ENCODE measurements at places on chromosomes 11 and 22.

DNA sequence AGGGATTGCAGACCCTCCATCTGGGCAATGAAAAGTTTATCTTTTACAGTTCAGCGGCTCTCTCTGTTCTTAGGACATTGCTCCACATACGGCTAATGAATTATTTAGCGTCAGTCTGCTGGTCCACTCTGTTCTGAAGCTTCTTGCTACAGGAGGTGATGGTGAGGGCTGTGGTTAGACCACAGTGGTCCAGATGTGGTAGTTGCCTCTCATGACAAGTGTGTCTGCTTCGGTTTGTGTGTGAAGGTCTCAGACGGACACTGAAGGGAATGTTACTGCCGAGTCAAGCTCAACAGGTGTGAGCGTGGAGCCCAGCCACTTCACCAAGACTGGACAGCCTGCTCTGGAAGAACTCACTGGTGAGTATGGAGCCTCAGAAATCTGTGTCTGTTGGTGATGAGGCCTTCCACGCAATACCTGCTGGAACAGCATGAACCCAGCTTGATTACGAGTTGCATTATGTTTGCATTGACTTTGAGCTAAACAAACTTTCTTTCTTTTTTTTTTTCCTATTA lies 220.8 kb downstream of the DBX1 start:
- no peak for DNase-seq

DNA sequence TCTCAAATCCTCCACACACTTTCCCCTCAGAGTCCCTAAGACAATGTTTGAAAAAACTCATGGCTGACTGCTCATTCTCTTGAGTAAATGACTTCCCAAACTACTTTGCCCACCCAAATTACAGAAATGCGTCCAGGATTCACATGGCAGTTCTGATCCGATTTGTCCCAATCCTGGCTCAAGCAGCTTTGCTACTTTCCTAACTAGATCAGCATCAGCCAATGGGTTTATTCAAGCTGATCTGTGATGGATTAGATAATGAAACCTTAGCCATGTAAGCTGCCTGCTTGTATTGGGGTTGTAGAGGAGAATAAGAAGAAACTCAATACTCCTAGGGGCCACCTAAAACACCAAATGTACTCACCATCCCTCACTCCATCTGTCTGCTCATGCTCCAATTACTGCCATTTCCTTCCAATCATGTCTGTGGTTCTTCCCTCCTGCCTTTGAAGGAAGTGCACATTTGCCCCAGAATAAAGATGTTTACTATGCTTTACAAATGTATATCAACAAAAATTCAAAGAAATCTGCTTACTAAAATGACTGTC lies 6.9 kb downstream of the RBFOX2 start:
- no peak for DNase-seq

GRCh38 chr22:22032906-22033802 lies 50.6 kb upstream of the TOP3B start:
- no peak for DNase-seq

DNA sequence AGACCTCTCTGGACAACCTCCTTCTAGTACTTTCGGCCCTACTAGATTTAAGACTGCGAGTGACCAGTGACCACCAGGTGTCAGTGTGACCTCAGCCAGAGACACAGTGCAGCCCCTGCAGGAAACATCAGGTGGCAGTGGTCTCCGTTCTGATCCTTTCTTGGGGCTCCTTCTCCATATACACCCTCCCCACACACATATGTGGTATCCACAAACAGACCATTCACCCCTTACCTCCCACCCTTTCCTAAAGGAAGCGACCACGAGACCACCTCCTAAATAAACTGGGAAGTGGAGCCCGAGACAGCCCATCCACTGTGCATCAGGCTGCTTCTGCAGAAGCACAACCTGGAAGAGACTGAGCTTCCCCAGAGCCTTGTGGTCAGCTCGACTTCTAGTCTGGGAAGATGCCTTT lies 38.5 kb upstream of the CYP2D6 start:
- peak; percentile 62 for DNase-seq

GRCh38 chr22:32123657-32124056 lies 35.4 kb downstream of the C22orf42 start:
- no peak for DNase-seq

DNA sequence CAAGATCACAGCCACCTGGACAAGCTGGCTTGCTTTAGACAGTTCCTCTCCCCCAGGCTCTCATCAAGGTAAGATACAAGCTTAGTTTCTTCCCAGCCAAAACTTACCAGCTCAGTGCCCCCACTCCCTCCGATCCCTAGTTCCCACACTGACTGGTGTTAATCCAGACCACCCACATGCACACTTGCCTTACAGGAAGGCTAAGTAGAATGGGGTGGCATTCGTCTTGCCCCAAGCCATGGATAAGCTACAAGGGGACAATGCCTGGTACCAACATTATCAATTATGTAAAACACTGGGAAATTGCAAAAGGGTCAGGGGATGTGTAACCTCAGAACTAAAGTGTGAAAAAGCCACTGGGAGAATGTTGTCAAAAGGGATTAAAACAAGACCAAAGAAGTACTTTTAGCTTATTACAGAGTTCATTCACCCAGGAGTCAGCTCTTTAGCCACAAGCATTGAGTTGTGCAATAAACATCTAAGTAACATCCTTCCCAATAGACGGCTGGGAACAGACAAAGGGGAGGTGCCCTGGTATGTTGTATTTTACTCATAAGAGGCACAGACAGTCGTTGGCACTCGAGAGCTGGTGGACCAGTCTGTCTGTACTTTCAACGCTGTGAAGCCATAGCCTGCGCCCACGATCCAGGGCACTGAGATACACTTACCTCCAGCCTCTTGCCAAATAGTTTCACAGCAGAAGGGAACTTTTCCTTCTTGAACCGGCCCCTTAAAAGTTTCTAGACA lies 1.1 kb downstream of the DHCR7 start:
- no peak for DNase-seq

GRCh38 chr22:38115423-38116205 lies 5.1 kb upstream of the BAIAP2L2 start:
- no peak for DNase-seq

GRCh38 chr11:73367482-73368024 lies 8.6 kb upstream of the RELT start:
- no peak for DNase-seq

DNA sequence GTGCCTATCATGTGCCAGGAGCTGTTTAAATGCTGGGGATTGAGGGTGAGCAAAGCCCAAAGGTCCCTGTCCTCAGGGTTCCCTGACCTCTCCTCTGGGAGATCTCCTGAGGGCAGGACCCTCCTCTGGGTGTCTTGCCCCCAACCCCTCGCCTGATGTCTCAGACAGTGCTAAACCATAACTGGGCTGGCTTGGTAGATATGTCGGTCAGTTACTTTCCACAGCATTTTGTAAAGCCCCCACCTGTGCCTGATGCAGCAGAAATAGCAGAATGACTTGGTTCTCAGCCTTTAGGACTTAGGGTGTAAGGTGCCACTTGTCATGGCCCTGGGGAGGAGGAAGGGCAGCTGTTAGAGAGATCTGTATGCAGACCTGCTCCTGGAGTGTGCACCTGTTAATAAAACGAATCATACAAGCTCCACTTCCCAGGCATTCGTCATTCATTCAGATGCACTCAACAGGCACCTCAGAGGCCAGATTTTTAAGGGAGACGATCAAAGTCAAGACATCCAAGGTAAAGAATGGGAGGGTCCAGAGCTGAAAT lies 88.1 kb downstream of the TP53I11 start:
- no peak for DNase-seq

DNA sequence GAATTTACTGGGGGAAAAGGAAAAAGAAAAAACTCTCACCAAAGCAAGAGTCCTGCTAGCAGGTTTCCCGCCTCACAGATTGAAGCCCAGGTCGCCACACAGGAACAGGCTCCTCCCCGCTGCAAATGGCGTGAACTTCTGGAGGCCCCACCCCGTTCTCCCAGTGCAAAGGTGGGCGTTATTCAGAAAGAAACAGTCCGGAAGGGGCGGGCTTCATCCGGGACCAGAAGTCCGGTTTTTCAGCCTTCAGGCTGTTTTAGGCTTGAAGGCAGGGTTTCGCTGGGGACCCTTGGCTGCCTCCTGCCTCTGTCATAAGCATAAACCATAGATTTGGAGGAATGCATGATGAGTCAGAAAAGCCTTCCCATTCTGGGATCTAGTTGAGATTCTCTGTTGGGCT lies 148.3 kb upstream of the POU2AF2 start:
- no peak for DNase-seq

DNA sequence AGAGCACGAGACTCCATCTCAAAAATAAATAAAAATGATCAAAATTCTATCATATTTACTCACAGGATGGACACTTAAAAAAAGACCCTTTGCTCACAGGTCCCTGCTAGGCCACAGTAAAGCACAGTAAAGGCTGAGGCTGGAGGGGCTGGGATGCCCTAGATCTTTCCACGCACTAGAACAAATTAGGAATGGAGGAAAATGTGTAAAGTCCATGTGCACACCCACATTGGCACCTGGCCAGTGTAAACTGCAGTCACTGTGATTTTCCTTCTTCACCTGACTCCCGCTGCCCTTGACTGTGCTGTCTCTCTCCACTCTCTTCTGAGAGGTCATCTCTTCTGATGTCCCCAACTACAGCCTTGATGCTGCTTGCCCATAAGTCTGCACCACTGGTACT lies 195.5 kb downstream of the EFCAB6 start:
- no peak for DNase-seq

- DNase-seq = peak; percentile 40
Observed at GRCh38 chr11:34926101-34926830, 9.8 kb downstream of the PDHX start.

- no peak for DNase-seq
Observed at GRCh38 chr22:26437694-26438392, 8.8 kb downstream of the ASPHD2 start.

DNA sequence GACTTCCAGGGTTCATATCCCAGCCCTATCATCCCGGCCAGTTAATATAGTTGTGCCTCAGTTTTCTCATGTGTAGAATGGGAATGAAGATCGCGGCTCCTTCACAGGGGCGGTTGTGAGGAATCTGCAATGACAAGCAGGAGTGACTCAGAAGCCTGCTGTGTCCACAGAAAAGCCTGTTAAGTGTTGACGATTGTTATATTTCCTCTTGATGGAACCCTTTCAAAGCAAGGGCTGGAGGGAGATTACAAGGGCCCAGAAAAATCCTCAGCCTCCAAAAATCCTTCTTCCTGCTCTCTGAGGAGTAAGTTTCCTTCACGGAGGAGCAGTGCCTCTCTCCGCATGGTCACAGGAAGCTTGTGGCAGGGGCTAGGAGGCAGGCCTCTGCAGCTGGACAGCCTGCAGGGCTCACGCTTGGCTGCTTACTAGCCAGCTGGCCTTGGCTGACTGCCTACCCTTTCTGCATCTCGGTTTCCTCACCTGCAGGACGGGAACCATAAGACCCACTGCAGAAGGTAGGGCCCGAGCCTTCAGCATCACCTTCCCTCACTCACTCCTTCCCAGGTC lies 63.4 kb downstream of the CACNG2 start:
- DNase-seq = no peak

GRCh38 chr11:122214567-122214966 lies 98.6 kb upstream of the BLID start:
- no peak for DNase-seq

DNA sequence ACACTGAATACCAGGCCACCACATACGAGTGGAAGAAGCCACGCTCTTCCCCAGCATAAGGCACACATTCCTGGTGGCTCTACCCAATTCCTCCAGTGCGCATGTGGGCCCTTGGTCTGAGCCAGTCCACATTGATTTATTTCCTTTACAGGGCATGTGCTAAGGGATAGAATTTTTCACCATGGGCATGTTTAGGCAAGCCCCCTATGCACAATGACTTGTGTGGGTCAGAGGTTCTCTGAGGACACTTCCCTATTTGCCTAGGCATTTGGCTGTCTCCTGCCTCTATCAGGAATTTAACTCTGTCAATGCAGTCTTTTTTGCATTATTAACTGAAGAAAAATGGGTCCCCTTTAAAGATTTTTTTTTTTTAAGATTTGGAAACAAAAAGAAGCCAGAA lies 718.1 kb downstream of the NTM start:
- DNase-seq = no peak

GRCh38 chr11:104001561-104002056 lies 34.8 kb upstream of the DDI1 start:
- DNase-seq = no peak

DNA sequence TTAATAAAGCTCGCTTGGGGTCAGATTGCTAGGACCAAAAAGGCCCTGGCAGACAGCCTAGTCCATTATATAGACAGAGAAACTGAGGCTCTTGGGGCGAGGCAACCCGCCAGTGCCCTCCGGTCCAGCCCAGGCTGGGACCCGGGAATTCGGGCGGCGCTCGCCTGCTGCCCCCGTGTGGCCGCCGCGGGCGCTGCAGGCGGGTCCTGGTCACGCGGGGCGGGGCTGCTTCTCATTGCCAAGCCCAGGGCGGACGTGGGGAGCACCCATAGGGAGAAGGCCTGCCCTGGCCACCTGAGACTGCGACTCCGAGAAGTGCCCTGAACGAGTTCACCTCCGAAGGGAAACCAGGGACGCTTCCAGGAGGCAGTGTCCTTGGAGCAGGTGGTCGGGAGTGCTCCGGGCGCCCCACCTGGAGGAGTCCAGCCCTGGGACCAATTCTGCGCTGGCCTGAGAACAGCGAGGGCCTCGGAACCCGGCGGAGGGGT lies 36.0 kb upstream of the CSNK1E start:
- DNase-seq = peak; percentile 80

DNA sequence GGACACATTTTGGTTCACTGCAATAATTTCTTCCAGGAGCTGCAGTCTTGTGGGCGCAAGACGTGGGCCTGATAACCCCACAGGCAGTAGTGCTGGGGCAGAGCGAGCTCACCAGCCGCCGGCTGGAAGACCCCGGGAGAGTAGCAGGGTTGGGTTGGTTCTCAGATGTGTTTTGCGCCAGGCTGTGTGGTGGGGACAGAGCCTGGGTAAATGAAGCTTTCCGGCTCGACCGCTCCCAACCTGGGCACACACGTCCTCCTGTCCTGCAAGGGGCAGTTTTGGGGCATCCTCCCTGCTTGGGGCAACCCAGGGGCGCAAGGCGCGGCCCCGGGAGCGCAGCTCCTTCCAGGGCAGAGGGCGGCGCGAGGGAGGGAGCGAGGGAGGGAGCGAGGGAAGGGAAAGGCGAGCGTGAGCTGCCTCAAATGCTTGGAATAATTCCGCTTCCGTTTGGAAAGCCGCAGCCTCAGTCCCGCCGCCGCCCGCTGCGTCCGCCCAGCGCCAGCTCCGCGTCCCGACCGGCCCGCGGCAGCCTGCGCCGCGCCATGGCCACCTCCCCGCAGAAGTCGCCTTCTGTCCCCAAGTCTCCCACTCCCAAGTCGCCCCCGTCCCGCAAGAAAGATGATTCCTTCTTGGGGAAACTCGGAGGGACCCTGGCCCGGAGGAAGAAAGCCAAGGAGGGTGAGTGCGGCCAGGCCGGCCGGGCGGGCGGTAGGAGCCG lies at the start of gene PARVA:
Gene PARVA (plus strand): TSS at position 466 of the 718 bp plus-strand sequence. CDS start 77 bp downstream, at position 543.
- DNase-seq = no peak

GRCh38 chr22:38135133-38135706 lies 24.7 kb upstream of the BAIAP2L2 start:
- DNase-seq = no peak

DNA sequence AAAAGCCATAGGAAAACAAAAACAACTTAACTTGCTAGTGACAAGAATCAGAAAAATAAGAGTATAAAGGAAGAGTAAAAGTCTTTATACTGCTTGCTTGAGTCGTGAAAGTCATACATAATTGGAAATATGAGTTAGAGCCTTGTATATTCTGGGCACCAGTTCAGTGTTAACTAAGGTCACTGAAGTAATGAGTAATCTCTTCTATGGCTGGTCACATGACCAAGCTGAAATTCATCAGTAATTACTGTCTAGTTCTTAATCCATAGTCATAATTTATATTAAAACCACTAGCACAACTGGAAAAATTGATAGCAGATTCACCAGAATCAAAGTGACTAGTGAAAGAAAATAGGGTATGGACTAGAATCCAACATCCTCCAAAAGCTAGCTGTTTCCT lies 84.4 kb upstream of the SLC5A12 start:
- no peak for DNase-seq

Measured in memory B cell (primary cell).